ENCODE measurements at places on chromosomes 2 and 18.

- no peak for DNase-seq
These were observed 91.8 kb downstream of the ARHGAP28 start for GRCh38 chr18:6821356-6821755.

DNA sequence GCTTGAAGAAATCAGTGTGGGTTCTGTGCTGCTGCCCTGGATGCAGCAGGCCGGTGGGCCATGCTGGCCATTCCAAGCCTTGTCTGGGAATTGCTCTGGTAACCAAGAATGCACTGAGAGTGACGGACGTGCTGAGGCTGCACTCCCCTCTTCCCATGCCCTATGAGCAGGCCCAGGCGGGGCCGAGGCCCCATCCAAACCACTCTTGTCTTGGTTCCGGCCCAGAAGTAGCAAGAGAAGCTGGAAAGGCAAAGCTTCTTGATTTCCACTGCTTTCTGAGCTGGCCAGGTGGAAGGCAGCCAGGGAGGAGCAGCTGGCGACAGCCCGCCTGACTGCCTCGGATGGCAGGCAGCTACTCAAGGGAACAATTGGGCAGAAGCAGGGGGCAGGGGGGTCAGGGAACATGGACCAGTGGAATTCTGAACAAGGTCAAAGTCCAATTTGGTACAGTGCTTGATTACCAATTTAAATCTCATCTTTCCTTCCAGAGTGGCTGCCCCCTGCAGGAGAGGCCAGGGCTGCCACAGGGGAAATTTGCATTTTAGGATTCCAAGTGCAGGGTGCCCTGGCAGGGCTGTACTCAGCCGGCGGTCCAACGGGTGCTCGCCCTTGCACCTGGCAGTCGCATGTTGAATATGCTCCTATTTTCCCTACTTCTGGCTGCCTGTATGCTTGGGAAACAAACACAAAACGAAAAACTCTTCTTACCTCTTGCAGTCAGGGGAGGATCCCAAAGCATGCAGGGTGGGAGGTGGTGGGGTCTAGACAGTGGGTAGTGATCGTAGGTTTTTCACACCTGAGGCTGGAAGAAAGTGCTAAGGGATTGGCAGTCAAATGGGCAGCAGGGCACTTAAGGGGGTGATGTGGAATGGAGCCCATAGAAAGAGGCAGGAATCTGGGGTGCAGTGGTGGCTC is 67.3 kb downstream of the LIPG start:
- no peak for DNase-seq

DNA sequence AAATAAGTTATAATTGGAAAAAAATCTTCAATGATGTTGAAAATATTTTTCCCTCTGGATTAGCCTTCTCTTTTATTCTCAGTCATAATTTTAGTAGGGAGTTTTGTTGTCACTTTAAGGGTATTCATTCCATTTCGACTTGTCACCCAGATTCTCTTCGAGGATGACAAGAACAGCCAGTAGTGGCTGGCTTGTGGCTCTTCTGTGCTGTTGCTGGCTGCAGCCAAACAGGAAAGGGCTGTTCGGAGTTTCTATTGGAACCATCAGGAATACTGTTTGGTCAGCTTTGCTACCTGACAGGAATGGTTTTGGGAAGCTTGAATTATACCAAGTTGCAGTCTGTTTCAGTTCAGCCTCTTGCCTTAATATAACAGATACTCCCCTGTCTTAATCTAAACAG is 41.6 kb downstream of the MGAT5 start:
- DNase-seq = no peak

- no peak for DNase-seq
These were observed 8.2 kb upstream of the GBX2 start for GRCh38 chr2:236176417-236176816.

GRCh38 chr2:5698134-5698533 is 6.0 kb downstream of the SOX11 start:
- DNase-seq = no peak

DNA sequence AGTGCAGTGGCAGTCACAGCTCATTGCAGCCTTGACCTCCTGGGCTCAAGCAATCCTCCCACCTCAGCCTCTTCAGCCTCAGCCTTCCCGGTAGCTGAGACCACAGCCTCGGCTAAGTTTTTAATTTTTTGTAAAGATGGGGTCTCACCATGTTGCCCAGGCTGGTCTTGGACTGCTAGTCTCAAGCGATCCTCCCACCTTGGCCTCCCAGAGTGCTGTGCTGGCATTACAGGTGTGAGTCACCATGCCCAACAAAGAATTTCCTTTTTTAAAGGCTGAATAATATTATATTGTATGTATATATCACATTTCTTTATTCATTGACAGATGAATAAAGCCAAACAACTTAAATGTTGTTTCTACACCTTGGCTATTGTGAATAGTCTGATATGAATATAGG is 42.5 kb downstream of the MOB4 start:
- DNase-seq = no peak

- no peak for DNase-seq
These were observed 248.3 kb downstream of the KCNE4 start for GRCh38 chr2:223300326-223300725.

GRCh38 chr2:85741833-85742455 is 11.8 kb upstream of the ATOH8 start:
- no peak for DNase-seq

DNA sequence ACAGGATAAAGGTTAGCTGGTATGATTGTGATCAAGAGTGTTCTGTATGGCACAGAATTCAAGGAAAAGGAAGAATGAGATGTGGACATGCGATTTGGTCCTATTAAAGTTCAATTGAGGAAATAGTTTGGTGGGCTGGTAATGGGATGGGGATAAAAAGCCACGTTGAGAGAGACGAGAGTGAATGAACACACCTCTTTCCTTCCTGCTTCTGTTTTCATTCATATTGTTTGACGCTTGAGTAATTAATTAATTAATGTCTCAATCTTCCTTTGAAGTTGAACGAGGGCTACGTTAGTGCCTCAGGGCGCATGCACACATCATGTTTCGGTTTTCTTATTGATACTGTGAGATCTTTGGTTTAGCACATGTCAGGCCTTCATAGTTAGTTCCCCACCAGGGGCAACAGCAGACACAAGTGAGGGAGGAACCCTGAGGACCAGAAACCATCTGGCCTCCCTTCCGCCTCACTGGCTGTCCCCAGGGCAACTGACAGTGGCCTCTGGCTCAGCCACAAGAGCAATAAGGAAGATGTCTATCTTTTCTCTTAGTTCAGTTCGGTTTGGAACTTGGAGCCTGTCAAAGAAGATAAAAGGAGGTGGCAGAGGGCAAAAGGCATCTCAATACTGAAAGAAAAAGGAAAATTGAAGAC is 116.0 kb downstream of the LIPG start:
- no peak for DNase-seq

GRCh38 chr2:217887841-217888701 is 114.7 kb downstream of the TNS1 start:
- no peak for DNase-seq

- no peak for DNase-seq
These were observed 36.2 kb downstream of the AMER3 start for GRCh38 chr2:130791617-130791939.

DNA sequence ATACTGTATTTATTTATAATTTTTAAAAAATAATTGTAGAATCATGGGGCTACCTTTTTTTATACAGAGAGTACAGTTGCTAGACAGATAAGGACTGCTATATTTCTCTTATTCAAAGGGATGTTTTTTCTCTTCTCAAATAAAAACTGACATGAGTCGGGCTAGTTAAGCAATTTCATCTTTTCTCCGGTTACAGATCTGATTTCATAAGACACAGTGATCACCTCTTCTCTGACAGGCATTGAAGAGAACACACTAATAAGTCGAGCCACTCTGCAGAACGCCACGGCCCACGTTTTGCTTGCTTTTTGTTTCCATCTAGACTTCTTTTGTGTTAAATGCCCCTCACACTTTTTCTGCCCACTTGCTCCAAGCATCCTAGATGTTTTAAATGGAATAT is 85.4 kb downstream of the HNRNPLL start:
- DNase-seq = no peak

DNA sequence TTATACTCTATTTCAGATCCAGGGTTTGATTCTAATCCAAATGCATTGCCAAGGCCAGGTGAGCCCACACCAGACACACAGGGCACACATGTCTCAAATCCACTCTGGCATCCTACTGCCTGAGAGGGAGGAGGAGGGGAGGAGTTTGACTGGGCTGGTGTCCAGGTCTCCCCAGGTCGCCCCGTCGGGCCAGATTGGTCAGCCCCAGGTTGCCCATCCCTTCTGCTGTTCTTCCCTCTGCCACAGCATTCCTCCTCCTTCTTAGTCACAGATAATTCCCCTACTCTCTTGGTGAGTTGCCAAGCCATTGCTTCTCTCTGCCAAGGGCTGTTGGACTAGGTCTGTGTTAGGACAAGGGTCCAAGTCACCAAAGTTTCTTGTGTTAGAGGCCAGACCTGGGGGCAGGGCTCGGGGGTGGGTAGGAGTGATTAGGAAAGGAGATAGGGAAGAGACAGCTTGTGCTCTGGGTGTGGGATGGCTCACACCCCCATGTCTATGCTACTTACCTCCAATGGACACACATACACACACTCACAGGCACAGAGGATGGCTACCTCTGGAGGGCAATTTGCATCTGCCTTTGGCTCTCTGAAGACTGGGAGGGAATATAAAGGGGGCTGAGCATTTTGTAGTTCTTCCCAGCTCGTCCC is 2.5 kb upstream of the EGR4 start:
- no peak for DNase-seq

DNA sequence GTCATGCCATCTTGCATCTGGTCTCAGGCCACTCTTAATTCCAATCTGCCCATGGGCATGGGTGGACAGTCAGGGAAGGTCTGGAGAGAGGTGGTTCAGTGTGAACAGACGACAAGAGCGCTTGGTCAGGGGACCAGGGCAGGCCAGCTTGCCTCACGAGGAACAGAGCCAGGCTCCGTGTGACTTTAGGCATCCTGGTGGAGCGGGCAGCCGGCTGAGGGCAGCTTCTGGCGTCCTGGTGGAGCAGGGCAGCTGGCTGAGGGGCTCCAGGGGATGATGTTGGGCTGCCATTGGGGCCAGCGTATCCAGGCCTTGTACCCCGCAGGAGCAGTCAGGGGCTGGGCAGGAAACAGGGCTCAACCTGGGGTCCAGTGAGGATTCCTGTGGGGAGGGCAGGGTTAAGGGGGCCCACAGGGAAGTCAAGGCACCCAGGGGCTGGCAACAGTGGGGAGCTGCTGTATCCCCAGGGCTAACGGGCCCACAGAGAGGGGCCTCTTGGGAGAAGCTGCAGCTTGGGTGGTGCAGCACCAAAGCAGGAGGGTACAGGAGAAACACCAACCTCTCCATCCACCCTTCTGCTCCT is 197.9 kb upstream of the TWIST2 start:
- DNase-seq = no peak

DNA sequence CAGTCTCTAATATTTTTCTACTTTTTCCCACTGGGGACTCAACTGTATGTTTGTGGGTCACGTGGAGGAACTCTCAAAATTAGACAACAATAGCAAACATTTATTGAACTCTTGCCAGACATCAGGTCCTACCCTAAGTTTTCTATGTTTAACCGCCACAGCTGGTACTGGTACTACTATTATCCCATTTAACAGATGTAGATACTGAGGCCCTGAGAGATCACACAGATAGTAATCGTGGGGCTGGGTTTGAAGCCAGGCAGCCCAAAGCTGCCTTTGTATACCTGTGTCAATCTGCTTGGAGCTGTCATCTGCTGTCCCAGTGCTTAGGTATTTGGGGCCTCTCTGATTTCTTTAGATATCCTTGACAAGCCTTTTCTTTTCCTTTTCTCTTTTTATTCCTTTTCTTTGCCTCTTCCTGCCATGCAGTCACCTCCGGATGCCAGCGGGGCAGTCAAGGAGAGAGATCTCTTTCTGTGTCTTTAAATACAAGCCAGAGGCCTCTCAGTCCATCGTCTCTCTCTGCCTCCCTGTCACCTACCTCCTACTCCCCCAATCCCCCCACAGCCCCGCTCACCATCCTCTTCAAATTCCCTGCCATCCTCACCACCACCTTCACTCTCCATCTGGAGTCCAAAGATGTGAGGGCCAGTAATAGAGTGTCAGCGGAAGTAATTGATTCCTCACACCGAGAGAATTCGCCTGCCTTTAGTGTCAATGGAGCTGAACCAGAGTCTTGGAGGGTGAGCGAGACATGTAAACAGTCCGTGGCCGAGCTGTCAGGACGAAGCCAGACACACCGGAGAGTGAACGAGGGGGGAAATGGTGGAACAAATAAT is 23.4 kb downstream of the NRP2 start:
- DNase-seq = no peak

- no peak for DNase-seq
These were observed 46.4 kb upstream of the CXCR4 start for GRCh38 chr2:136164280-136164776.

DNA sequence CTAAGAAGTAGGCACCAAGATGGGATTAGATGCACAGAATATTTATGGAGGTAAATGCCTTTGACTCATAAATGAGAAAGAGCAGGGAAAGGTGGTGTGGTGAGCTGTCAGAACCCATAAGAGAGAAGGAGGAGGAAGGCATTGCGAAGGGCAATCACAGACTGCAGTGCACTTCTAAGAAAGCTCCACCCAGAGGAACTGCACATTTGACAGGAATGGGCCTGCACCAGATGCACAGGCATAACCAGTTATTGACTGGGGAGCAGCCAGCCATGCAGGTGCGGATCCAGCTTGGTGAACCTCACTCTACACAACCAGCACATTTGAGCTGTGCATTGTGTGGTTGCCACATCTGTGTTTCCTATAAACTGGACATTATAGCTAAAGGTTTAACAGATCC is 62.2 kb upstream of the L3MBTL4 start:
- DNase-seq = no peak

GRCh38 chr2:199485732-199486335 is 28.1 kb upstream of the SATB2 start:
- DNase-seq = no peak

- no peak for DNase-seq
These were observed 21.4 kb downstream of the HADHA start for GRCh38 chr2:26223018-26223417.

GRCh38 chr2:205386109-205386508 is 296.2 kb upstream of the NRP2 start:
- no peak for DNase-seq

GRCh38 chr2:65092791-65093190 is 36.6 kb downstream of the CEP68 start:
- DNase-seq = no peak

- no peak for DNase-seq
These were observed 83.5 kb upstream of the STPG4 start for GRCh38 chr2:47238638-47239037.

DNA sequence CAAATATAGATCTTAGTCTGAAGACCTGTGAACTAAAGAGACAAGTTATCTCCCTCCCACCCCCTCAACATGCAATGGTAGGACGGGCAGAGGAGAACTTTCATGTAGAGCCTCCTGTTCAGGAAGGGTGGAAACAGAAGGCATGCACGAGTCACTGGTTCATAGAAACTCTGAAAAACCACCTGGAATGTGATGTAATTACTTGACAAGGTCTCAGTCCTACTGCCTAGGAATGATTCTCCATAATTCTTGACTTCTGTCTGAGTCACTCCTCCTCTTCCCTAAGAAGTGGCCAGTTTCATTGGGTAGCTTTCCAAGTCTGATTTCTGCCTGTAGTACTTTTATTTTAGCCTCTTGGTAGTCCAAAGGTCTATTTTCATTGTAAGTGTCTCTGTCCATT is 277.3 kb downstream of the PTPRM start:
- DNase-seq = no peak
